NCI-H510A (cell line): ENCODE measurements at places on chromosomes 7 and 10.

- DNase-seq, result no peak
Measured at GRCh38 chr7:96532428-96532935, 177.2 kb downstream of the SEM1 start.

DNA sequence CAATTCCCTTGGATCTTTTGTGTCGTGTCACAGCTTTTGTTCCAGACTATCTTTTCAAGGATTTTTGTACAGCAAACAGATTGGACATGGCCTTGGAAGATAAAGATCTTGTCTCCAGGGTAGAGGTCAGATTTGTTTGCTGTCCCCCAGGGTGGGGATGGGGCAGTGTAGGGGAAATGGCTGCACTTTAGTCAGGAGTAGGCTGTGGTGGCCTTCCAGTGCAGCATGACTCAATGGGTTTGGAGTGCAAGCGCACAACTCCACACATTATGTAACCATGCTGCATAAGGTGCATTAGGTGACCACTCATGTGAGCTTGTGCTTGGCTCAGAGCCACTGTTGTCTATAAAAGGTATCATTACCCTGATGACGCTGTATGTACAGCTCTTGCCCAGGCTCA lies 23.9 kb upstream of the ADAMTS14 start:
- DNase-seq, result no peak

DNA sequence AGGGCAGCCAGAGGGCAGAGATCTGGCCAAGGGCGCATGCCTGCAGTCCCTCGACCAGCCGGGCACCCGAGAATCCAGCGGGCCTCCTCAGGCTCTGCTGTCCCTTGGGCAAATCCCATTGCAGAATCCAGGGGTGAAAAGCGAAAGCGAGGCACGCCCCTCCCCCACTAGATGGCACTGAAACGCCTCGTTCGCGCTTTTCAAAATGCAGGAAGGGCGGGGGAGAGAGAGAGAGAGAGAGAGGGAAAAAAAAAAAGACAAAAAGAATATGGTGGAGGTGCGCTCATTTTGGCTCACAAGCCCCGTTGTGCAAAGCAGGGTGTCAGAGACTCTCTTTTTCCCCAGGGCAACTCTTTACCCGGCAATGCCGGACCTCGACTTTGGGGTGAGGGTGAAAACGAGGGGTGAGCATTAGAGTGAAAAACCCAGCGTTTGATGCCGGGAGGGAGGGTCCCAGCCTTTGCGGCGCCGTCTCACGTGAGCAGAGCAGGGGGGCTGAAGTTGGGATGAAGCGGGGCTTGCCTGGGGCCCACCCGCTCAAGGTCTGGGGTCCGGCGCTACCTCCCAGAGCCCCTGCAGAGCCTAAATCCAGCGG lies 2.5 kb upstream of the TMEM178B start:
- peak; percentile 43 for DNase-seq

DNA sequence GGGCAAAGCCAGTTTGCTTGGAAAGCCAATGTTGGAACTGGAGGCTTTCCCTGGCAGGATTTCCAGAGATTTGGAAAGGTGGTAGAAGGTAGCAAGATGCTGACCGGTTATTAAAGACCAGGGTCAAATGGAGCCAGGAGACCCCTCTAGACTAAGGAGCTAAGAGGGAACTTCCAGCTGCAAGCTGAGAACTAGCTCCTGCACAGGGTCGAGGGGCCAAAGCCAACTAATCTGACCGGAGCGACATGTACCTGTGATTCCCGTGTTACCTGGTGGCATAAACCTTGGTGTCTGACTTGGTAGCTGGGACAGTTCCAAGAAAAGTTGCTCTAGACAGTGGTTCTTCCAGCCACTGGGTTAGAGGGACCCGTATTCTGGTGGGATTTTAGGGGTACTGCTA lies 41.8 kb downstream of the SPDYE5 start:
- no peak for DNase-seq

GRCh38 chr10:60031664-60032063 lies 125.3 kb upstream of the CCDC6 start:
- no peak for DNase-seq

DNA sequence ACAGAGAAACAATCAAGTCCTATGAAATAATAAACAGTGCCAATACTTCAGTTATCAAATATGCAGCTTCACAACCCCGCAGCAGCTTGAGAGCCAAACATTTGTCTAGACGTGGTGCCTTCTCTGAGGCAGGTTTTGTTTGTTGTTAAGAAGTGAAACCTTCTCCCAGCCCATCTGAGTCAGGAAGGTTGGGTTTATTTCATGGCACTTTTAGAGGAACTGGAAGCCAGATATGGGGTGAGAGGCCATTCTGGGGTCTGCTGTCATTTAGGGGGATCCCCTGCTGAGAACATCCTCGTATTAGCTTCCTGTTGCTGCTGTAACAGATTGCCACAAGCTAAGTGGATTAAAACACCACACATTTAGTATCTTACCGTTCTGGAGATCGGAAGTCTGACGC lies 113.6 kb downstream of the GRK5 start:
- DNase-seq, result no peak

GRCh38 chr7:468681-469562 lies 50.7 kb downstream of the PDGFA start:
- no peak for DNase-seq

DNA sequence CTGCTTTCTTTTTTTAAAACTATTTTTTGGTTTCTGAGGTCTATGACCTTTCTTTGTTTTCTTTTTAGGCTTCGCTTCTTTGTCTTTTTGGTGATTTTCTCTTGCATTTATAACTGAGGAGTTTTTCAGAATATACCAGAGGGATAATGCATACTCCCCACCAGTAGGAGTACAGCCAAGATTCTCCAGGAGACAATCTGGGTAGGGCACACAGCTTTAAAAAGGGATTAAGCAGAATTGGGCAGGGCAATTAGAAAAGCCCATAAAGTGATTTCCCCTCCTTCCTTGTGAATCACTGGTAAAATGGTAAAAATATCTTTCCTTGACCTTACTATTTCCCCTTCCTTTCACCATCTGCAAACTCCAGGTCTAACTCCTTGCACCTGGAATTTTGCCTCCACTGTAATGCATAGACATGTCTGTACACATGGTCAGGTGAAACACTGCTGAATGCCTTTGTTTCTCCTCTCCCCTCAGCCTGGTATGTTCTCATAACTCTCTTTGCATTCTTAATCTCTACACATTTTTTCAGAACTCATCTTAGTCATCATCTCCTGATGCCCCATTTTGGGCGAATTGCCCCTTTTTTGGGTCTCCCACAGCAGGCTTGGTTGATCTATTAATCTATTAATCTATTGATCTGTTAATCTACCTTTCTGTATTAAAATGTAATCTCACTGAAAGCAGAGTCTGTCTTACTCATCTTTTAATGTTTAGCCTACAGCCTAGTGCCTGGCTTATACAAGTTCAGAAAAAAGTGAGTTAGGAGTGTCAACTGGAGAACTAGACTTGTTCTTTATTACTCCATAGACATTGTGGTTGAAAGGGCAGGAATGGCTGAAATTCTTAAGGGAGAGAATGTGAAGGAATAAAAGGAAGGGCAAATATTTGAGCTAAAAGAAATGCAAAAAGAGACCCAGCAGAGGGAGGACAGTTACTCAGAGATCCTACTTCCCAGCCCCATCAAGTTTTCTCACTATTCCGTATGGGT lies 64.6 kb downstream of the MDFIC start:
- DNase-seq, result no peak

DNA sequence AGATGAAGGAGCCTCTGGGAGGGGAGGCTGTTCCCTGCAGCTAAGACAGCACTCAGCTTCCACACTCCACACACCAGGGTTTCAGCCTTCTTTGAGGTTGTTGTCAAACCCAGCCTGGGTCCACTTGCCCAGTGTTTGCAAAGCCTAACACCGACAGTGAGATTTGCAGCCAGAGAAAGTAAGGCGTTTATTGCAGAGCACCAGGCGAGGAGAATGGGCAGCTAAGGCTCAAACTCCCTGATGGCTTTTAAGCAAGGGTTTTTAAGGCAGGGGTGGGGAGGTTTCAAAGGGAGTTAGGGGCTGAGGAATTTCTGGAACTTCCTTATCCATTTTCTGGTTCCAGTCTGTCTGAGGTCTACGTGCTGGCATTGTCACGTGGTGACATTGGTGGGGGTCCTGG lies 4.7 kb upstream of the ZNF775 start:
- DNase-seq, result no peak
